Activated T-helper 9 cell treated with anti-CD3 and anti-CD28 coated beads, Interleukin-2, amount 50 U/mL, for 16 hours (primary cell): ENCODE measurements at places on chromosomes 3 and 15.

- DNase-seq, result no peak
These were observed 215.0 kb upstream of the LRIG1 start for GRCh38 chr3:66715806-66716205.

GRCh38 chr3:40679290-40679689, 154.5 kb downstream of the ZNF621 start:
- DNase-seq, result no peak

DNA sequence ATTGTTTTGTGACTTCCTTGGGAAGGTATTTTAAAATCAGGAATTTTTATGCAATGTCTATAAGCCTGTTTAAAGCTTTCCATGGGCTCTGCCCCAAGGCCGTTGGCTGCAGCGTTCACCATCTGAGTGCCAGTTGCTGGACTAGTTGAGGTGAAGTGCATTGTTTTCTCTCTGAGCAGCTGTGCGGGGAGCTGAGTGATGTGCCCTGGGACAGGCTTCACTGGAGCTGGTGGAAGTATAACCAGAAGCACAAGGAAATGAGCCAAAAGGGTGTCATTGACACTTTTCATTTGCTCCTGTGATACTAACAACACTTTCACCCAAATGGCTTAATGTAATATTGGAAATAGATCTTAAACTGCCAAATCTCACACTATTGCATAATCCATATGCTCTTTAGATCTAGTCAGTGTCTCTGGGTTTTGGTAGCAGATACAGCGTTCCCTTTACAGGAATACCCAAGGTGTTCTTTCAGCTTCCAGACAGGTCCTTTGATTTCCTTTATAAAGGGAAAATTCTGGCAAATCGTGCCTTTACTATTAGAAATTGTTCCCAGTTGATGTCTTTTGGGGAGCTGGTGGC, 29.2 kb downstream of the APH1B start:
- DNase-seq, result no peak

DNA sequence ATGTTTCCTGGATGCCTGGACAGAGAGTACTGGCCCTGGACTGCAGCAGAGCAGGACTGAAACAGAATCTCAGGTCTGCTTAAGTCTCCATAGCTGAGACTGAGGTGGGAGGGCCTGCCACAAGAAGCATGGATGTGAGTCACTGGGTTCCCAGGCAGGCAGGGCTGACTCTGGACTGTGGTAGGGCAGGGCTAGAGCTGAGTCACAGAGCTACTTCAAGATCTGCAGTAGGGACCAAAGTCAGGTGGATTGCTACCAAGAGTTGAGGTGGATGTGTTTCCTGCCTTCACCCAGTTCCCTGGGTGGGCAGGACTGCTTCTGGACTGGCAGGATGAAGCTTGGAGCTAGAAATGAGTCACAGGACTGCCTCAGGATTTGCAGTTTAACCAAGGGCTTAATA, 282.9 kb downstream of the AGBL1 start:
- DNase-seq, result no peak

DNA sequence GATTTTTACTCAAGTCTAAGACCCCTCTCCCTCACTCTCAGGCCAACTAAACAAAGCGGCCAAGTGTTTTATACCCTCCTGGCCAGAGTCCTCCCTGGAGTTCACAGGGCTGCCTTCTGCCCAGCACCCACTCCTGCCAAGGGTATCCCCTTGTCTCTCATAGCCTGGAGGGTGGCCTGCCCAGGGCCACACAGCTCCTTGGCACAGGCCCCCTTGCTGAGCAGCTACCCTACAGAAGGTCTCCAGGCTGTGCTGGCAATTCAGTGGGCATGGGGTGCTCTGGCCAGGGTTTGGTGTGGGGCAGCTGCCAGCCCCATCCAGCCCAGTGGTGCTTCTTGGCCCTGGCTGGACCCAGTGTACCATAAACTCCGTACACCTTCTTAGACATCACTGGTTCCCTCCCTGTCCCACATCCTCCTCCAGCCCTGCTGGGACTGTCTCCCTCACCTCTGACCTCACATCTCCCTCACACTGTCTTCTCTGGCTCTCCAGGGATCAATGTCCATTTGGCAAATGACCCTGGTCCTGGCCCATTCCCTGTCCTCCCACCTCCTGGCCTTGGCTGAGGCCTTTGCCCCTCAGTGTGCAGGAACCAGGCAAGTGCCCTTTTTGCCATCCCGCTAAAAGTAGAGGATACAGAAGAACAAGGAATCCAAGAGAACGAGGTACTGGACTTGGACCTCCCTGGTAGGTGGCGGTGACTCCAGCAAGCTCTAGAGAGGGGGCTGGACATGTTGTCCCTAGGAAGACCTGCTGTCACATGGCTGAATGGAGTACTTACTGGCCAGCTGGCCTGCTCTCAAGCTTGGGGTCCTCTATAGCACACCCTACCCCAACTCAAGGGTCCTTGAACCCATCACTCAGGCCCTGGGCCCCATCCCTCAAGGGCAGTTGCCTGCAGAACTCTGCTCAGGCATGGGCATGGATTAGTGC, 50.0 kb upstream of the TRPM1 start:
- DNase-seq, result no peak

- no peak for DNase-seq
These were observed 94.3 kb downstream of the SQOR start for GRCh38 chr15:45729141-45729540.
